ENCODE measurements at places on chromosomes 13 and 19.

DNA sequence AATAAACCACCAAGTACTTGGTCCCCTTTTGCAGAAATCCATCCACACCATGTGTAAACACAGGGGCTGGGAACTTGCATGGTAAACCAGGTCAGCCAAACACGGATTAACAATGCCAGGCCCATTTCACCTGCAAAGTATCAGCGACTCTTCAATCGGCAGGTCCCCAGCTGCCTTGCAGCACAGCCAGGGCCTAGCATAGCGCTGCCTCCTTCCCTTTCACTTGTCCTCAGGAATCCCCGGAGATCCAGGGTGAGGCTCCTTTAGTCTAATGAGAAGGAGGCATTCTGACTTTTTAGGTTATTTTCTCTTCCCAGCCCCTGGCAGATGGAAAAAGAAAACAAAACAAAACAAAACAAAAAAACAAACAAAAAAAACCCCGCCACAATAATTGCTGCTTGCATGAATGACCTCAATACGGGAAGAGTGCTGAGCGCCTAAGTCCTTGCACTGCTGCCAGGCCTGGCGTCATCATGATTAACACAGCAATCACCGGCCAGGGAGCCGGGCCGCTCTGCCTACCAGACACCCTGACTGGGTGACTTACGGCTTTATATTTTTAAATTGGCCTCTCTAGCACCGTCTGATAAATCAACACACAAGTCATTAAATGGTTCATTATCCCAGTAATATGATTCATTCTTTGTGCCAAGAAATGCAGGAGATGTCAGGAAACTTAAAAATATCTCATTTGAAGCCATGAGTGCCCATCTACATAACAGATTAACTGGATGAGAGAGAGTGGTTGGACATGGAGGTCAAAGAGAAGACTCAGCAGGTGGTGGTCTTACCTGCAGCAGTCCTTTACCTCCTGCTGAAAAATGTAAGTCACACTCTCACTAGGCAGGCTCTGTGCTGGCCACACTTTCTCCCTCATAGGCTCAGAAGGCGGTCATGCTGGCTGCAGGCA, 692.7 kb downstream of the UQCRFS1 start:
- DNase-seq, result no peak

DNA sequence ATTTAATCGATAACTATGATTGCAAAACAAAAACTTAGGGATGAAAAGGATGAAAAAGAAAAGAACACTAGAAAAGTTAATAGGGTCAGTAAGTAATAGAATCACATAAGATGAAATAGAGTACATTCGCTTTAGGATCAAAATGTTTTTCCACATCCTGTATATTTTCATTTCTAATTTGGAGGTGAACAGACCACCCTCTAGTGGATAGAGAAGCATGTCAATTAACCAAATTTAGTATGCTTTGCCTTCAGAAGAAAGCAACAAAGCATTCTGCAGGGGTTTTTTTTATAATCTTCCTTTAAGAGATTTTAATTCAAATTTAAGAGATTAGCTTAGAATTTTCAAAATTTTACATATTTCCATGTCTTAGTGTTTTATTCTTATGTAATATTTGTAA, 611.0 kb upstream of the SGCG start:
- no peak for DNase-seq

- DNase-seq, result no peak
Measured at GRCh38 chr13:77239312-77239711, 87.6 kb downstream of the MYCBP2 start.

- DNase-seq, result no peak
Measured at GRCh38 chr13:70874636-70875035, 766.4 kb upstream of the KLHL1 start.

DNA sequence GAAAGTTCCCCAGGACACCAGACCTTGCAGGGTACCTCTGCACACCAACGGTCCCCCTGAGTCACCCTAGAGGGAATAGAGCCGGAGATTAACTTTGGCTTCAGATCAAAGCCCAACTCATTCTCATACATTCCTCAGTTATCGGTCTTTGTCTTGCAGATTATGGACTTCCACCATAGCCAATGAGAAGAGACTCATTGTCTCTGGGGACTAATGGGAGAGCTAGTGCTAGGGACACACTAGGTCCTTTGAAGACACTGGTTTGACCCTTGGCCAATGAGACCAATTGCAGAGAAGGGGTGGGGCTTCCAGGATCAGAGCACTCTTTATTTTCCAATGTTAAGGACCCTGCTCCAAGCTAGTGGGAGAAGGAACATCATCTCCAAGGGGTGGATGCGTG, 6.1 kb downstream of the KLK7 start:
- no peak for DNase-seq

GRCh38 chr19:28583242-28583641, 629.7 kb downstream of the UQCRFS1 start:
- no peak for DNase-seq

All from activated naive CD4-positive, alpha-beta T cell (primary cell).